ENCODE measurements at places on chromosomes 1 and 21.

DNA sequence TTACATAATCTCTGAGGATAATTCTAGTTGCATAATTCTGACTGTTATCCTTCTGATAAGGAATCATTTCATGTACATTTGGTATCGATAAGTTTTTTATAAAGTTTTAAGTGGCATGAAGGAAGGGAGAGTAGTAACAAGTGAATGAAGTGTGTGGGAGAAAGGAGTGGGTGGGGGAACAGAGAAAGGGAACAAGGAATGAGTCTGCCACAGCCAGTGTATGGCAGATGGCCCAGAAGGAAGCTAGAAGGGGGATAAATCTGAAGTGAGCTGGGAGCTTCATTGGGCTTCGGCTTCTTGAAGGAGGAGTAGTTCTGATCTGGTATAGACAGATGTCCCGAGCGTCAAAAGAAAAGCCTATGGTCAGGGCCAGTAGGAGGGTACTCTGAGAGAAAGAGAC lies 18.6 kb downstream of the ZBTB40 start:
- DNase-seq = no peak

- DNase-seq = peak; percentile 88
Observed at GRCh38 chr1:23369335-23370013, at the start of gene ZNF436. Gene ZNF436, minus strand, starts transcription at chr1:23369836. Its CDS starts 1,831 bp downstream, at chr1:23368005.

DNA sequence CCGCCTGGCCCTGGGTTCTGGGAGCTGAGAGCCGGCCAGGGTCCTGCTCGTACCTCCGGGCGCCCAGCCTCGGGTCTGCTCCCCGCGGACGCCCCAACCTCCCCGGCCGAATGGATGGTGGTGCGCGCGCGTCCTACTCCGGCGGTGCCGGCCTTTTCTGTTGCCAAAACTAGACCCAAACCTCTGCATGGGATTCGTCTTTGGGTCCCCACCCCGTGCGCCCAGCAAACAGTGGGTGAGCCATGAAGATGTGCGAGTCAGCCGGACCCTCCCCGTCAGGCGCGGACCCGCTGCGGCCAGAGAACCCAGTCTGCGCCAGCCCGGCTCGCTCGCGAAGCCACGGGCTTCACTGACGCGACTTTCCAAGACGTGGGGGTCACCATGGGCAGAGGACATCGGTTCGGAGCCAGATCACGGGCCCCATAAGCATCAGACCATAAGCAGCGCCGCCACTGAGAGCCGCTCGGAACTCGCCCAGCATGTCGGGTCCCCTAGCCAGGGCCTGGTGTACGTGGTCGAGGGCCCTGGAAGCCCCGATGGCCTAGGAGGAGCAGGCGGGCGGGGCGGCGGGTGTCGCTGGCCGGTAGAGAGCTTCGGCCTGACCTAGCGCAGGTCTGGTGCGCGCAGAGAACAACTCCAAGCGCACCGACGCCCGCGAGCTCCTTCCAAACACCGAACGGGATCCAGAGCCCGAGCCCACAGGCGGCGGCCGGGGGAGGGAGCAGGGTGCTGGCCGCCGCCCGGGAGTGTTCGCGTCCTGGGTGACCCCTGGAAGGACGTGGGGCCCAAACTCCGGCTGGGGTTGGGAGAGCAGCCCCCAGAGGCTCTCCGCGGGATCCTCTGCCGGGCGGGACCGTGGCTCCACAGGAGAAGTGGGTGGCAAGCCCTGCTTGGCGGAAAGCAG lies 1.0 kb upstream of the TP73 start:
- no peak for DNase-seq

DNA sequence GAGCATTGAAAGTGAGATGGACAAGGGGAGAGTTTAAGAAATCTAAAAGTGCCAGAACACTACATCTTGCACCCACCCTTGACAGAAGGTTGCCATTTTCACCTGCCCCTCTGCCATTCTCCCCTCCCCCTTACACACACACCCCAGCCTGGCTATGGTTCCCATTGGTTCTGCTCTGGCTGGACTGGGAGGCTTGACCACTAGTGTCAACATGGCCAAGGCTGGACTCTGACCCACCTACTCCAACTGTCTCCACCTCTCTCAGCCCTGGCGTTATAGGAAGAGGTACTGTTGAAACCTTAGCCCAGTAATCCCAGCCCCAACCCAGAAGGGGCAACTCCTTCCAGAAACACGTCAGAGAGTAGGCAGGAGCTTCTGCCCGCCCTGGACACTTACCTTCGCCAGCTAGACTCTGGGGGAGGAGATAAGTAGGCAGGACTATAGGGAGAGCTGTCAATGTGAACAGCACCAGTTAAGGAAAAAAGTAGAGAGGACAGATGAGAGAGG lies 4.5 kb downstream of the CRTC2 start:
- no peak for DNase-seq

DNA sequence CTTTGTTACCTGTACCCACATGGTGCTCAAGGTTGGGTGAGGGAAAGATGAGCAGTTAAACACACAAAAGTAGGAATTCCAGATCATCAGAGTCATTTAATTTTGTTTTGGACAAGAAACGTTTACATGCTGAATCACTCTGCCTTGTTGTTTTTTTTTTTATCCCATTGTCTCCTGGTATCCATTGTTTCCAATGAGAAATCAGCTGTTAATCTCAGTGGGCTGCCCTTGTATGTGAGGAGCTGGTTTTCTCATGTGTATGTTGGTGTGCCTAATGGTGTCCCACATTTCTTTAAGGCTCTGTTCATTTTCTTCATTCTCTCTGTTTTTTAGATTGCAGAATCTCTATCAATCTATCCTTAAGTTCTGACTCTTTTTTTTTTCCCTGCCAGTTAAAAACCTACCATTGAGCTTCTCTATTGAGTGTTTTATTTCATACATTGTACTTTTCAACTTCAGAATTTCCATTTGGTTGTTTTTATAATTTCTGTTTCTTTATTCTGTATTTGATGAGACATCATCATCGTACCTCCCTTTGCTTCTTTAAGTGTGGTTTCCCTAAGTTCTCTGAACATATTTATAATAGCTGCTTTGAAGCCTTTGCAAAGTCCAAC lies 8.8 kb upstream of the OBSCN start:
- DNase-seq = no peak

GRCh38 chr21:38787461-38788274 lies 18.1 kb upstream of the ETS2 start:
- DNase-seq = no peak

GRCh38 chr1:62826901-62827300 lies 43.0 kb downstream of the ATG4C start:
- DNase-seq = no peak

GRCh38 chr1:118820864-118821263 lies 167.3 kb downstream of the TBX15 start:
- no peak for DNase-seq

DNA sequence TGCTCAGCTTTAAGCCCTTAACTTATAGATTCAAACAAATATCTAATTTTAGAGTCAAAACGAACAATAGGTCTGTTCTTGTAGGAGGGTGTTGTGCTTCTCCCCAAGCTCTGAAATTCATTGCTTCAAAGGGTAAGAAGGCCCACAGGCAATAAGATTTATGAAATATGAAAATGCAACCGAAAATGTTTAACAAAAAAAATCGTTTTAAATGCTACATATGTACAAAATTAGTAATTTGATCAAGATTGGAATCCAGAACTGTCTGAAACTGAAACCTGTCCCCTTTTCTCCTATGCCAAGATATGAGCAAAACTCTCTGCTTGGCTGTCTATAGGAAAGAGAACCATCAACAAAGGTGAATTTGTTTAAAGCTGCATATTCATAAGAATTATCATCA lies 534.3 kb downstream of the PLPP3 start:
- no peak for DNase-seq

DNA sequence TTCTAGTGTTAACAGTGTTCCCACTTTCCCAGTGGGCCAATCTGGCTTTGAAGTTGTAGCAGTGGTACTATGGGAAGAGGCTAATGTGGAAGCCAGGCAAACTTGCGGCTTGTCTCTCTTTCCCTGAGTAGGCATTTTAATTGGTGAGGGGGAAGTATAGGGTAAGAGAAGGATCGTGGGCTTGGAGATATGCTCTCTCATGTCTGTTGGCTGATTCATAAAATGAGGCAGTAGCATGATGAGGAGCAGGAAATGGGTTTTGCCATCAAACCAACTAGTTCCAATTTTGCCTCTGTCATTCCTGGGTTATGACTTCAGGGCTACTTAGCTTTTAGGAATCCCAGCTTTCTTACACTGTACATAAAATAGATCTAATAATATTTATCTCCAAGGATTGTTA lies 12.1 kb downstream of the C8A start:
- DNase-seq = no peak

DNA sequence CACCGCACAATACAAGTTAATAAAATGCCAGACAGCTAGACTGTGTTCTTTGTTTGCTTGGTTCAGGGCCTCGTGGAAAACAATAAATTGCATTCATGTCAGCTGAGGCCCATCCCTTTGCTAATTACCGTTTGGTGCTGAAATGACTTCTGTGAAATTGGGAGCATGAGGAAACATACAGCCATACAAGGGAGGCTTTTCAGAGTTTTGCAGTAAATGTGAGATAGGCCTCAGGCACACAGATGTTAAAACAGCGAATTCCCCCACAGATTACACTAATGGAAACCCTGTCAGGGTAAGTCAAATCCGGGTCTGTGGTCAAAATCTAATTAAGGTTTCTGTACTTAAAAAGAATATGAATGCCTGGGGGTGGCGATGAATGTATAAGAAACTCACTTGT lies 173.5 kb upstream of the LMO4 start:
- no peak for DNase-seq

GRCh38 chr1:214989341-214989740 lies 93.2 kb upstream of the KCNK2 start:
- DNase-seq = no peak

- no peak for DNase-seq
Observed at GRCh38 chr1:204502241-204502640, 7.6 kb upstream of the PIK3C2B start.

DNA sequence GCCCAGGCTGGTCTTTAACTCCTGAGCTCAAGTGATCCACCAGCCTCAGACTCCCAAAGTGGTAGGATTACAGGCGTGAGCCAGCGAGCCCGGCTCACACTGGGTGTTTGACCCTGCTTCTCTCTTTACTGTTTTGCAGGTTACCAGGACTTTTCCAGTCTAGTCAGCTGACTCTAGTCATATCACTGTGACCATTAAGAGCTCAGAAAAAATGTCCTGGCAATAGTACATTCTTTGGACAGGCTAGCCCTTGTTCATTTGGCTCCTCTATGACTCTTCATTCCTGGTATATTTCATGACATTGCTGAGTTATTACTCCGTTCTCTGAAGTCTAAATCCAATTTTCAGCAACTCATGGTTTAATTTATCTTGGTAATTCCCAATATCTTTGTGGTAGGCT lies 8.0 kb upstream of the CA6 start:
- DNase-seq = no peak

DNA sequence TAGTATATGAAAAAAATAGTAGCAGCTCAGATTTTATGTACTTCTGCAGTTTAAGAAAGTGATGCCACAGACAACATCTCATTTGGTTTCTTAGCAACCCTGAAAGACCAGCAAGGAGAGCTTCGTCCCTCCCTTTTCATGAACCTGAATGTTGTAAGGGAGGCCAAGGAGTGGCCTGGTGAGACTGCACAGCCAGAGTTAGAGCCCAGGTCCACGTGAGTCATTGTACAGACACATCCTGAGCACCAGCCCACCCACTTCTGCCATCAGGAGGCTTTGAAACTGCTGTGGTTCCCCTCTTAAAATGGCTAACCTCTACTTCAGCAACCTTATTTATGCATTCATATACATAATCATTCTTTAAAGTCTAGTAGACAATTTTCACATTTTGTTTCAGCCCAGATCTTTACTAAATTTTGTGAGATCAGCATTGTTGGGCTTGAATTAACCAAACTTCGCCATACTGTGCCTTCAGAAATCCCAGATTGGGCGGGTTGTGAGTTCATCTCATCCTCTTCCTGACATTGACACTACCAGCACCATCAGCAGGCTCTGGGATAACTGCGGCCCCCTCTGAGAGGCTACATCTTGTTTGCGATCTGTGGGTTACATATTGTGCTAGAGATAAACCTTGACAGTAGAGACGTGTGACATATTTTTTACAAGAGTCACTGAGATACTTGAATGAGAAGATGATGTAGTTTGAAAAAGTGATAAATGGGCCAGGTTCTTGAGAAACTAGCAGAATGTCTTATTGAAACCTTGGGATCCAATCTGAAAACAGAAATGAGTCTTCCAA lies 106.7 kb downstream of the CAMTA1 start:
- DNase-seq = no peak

GRCh38 chr1:119898530-119898929 lies 2.2 kb upstream of the ADAM30 start:
- no peak for DNase-seq

- DNase-seq = no peak
Observed at GRCh38 chr1:211355873-211356272, 29.2 kb downstream of the TRAF5 start.

- DNase-seq = no peak
Observed at GRCh38 chr1:115652236-115652788, 10.5 kb downstream of the VANGL1 start.

DNA sequence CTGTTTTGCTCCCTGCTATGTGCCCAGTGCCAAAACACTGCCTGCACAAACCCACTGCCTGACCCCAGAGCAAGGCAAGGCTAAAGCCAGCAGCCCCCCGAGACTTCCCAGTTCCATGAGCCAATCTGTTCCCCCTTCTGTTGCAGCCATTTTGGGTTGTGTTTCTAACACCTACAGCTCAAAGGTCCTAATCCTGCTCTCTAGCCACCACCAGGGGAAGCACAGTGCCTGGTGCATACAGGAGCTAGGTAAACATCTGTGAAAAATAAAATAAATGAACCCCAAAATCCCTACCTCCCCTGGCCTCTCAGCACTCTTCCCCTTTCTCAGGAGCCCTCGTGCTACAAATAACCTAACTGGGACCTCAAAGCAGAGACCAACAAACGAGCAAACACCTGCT lies 190.2 kb downstream of the MATN1 start:
- DNase-seq = no peak

DNA sequence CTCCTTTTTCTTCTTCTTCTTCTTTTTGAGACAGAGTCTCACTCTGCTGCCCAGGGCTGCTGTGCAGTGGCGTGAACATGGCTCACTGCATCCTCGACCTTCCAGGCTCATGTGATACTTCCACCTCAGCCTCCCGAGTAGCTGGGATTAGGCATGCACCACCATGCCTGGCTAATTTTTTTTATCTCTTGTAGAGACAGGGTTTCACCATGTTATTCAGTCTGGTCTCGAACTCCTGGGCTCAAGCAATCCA lies 13.0 kb upstream of the PADI1 start:
- DNase-seq = no peak

DNA sequence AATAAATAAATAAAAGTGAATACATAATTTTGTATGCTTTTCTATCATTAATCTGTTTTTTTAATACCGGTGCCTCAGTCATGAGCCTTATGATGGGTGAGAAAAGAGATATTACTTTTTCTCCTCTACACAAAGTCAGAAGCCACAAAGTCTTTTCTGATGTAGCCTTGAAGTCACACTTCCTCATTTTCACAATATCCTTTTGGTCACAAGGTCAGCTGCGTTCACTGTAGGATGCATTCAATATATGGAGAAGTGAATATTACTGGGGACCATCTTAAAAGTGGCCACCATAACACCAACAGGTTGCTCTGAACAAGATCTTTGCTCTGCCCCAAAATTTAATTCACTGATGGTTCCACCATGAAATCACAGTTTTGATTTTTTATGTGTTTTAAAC lies 83.3 kb upstream of the TNR start:
- DNase-seq = no peak
